ENCODE measurements at places on chromosomes 3 and 15.
A peak's percentile ranks its signal among the peaks of the same experiment; 100 is the strongest.

DNA sequence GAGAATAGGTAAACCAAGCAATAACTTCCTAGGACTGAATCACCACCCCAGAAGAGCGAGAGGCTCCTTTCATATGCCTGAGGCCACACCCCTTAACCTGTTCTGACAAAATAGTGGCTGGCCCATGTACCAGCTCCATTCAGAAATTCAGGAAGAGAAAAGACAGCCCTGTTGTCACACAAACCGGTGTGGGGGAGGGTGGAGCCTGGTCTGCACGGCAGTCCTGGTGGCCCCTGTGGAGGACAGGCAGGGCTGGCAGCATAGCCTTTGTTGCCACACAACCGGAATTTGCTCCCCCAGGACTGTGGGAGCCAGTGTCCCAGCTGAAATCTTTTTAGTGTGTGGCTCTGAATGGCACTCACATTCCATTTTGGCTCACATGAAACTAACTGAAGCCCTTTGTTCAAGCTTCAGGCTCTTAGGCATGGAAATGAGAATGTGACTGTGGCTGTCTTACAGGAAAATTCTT lies 23.8 kb downstream of the RLBP1 start:
- DNase-seq = peak; percentile 25

- no peak for DNase-seq
Observed at GRCh38 chr3:9251055-9251786, 1.8 kb upstream of the SRGAP3 start.

- no peak for DNase-seq
Observed at GRCh38 chr3:86740751-86741150, 250.2 kb downstream of the VGLL3 start.

- no peak for DNase-seq
Observed at GRCh38 chr15:65470866-65471265, 46.6 kb downstream of the DPP8 start.

DNA sequence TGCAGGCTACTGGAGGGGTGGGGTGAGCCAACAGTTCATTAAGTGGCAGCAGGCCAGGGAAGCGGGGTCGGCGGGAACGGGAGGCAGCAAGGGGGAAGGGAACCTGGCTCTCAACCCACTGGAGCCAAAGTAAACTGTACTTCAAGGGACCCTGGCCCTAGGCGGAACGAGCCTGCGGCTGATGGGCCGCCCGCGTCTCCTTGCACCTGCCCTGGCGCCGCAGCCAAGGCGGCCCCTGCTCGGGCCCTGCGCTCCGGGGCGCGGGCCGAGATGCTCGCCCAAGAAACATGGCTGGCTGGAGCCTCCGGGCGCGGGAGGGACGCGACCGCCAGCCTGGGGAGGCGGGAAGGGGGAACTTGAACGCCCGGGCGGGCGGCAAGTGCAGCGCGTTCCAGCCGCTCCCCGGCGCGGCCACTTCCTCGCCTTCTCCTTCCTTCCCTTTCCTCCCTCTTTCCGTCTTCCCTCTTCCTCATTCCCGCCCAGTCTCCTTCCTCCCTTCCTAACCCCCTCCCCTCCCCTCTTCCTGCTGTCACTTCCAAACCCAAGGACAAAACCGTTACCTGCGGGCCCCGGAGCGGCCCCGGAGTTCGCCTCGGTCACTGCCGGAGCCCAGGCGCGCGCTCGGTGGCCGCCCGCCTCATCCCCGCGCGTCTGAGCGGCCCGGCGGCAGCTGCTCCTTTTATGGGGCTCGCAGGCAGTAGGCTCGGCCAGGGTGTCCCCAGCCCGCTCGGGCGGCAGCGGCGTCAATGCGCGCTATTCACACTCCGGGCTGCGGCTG lies 489.7 kb downstream of the MAGI1 start:
- DNase-seq = no peak

GRCh38 chr15:62900071-62900802 lies 142.3 kb upstream of the TPM1 start:
- DNase-seq = peak; percentile 24

- peak; percentile 7 for DNase-seq
Observed at GRCh38 chr3:57221883-57222282, 5.6 kb upstream of the APPL1 start.

DNA sequence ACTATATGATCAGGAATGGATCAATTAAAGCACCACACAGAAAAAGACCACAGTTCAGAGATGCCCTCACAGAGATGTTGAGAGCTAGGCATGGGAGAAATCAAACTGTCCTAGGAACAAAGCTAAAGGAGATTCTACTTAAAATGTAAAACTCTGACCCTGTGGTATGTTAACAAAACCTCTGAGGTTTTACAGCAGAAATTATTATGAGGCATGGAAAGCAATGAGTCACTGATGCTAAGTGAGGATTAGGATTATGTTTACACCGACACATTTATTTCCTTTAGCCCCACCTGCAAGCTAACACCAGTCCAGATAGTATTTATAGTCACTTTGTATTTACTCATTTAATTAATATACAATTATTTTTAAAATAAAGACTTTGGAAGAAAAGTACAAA lies 1242.2 kb downstream of the OTOL1 start:
- DNase-seq = no peak

- DNase-seq = no peak
Observed at GRCh38 chr3:100781301-100781700, 72.0 kb downstream of the TFG start.

DNA sequence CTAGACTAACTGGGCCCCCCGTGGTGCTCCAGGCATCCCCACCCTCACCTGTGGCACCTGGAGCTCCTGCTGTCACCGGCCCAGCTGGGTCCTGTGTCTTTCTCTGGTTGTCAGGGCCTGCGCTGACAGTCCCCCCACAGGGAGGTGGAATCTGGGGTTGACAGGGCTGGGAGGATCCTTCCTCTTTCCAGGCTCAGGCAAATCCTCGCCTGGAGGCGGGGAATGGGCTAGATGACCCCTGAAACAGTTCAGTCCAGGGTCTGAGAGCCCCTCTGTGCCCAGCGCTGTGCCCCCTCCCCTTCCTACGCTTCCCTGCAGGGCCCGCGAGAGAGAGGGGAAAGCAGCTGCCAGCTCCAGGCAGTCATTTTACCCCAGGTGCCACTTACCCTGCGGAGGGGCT lies 50.1 kb upstream of the MCF2L2 start:
- DNase-seq = no peak

DNA sequence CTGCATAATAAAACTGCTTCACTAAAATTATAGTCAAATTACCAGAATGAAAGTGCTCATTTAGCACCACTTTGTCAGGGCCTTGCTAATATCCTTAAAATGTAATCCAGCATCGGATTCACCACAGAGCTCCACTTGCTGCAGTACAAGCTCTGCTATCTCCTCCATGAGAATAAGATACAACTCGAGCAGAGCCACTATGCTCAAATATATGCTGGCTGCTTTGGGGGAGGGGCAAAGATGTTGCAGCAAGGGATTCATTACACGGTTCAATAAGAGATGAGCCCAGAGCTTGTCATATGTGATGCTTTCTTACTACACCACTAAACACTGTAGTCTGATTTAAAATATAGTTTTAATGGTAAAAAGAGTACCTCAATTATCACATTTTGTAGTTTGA lies 72.2 kb downstream of the DLG1 start:
- DNase-seq = no peak

DNA sequence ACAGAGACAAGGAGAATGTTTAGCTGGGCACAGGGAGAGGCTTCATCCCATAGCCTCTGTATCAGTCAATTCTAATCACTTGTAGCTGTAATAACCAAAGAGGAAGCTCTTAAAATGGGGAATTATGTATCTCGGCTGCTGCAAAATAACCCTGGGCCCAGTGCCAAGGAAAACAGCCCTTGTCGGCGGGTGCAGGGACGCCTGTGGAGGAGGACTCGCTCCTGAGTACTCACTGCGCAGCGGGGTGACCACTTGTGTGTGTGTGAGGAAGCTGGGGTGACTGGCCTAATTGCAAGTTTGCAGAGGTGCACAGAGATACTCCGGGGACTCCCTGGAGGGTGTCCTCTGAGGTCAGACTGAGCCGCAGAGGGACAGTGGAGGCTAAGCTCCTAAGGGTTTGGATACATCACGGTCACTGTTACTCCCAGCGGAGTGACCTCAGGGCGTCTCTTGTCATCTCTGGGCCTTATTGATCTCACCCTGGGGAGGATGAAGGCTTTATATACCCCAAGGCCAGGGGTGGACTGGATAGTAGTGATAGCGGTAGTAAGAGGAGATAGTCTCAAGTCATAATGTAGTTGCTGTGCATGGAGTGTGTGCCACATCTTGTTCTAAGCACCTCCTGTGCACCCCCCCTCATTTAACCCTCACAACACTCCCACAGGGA lies 37.2 kb downstream of the SLC6A6 start:
- DNase-seq = peak; percentile 81

GRCh38 chr3:33149342-33149741 lies 35.5 kb downstream of the CRTAP start:
- DNase-seq = peak; percentile 57

GRCh38 chr3:135491491-135492205 lies 473.9 kb upstream of the PPP2R3A start:
- DNase-seq = no peak

DNA sequence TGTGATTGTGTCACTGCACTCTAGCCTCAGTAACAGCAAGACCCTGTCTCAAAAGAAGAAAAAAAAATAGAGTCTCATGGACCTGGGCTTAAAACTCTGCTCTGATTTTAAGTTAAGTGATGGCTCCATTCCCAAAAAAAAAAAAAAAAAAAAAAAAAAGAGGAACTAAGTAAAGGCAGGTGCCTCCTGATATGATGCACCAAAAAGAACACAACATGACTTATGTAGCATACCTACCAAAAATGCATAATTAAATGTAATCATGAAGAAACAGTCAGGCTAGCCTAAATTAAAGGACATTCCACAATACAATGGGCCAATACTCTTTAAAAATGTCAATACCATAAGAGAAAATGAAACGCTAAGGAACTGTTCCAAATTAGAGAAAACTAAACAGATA lies 5.4 kb upstream of the IREB2 start:
- DNase-seq = no peak

DNA sequence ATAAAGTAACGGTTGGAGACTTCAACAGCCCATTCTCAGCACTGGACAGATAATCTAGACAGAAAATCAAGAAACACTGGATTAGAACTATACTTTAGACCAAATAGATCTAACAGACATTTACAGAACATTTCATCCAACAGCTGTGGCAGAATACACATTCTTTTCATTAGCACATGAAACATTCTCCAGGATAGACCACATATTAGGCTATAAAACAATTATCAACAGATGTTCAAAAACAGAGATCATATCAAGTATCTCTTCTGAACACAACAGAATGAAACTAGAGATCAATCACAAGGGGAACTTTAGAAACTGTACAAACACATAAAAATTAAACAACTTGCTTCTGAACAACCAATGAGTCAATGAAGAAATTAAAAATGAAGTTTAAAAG lies 133.3 kb downstream of the ADAM10 start:
- no peak for DNase-seq

GRCh38 chr3:148450819-148451218 lies 246.9 kb upstream of the AGTR1 start:
- no peak for DNase-seq

- no peak for DNase-seq
Observed at GRCh38 chr15:99955181-99955525, 221.9 kb upstream of the LYSMD4 start.

All from NB4 (cell line).